Sigmoid colon (tissue), 7 donors: ENCODE measurements at places on chromosomes 5 and 9. TPM values are rescaled to one million over a fixed set of nuclear protein-coding genes. Genes with fewer than 3 reads are reported as not detected.

IFNA8 gene
- total RNA-seq = not detected

PCDHGA6 gene
- 5.4 TPM for total RNA-seq

C5orf52 gene
- total RNA-seq = not detected

IFNA13 gene
- total RNA-seq = not detected

DND1 gene
- total RNA-seq = 0.95 TPM

GRCh38 chr9:8821910-8822666 is 1022.5 kb upstream of the DMAC1 start:
- H3K27me3 ChIP-seq = no peaks in the 10 kb centered on the region
- H3K4me3 ChIP-seq = no peak overlapping the region
- H3K36me3 ChIP-seq = no peaks in the 10 kb centered on the region
- no peak overlapping the region for H3K27ac ChIP-seq
- DNase-seq = no peak

DNA sequence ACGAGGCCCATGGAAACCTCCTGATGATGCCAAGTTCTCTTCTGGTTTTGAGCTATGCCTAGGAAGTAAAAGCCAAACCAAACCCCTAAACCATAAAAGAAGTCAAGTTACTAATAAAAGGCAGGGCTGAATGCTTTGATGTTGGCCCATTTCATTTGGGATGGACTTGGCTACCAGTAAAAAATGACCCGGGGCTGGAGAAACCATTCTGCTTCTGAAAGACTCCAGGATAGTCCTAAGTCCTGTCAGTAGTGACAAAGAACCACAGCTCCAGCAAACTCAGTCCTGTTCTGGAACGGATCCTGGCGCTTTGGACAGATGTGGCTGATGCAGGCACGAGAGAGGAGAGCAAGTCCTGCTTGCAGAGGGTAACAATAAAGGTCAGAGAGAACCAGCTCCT is 68.6 kb downstream of the SH3PXD2B start:
- H3K4me3 ChIP-seq = no peak overlapping the region
- peaks cover 8% of the 10 kb centered on the region for H3K36me3 ChIP-seq
- H3K27me3 ChIP-seq = no peaks in the 10 kb centered on the region
- DNase-seq = peak; percentile 77
- peak overlapping the region; percentile 67 for H3K27ac ChIP-seq

GRCh38 chr5:8135742-8136141 is 266.8 kb downstream of the MTRR start:
- DNase-seq = no peak
- H3K27ac ChIP-seq = no peak overlapping the region
- H3K4me3 ChIP-seq = no peak overlapping the region
- no peaks in the 10 kb centered on the region for H3K4me1 ChIP-seq
- H3K27me3 ChIP-seq = no peaks in the 10 kb centered on the region

- no peaks in the 10 kb centered on the region for H3K4me1 ChIP-seq
- H3K27ac ChIP-seq = no peak overlapping the region
- H3K27me3 ChIP-seq = no peaks in the 10 kb centered on the region
- H3K4me3 ChIP-seq = no peak overlapping the region
Measured at GRCh38 chr5:66450237-66450636, 146.0 kb upstream of the MAST4 start.

DNA sequence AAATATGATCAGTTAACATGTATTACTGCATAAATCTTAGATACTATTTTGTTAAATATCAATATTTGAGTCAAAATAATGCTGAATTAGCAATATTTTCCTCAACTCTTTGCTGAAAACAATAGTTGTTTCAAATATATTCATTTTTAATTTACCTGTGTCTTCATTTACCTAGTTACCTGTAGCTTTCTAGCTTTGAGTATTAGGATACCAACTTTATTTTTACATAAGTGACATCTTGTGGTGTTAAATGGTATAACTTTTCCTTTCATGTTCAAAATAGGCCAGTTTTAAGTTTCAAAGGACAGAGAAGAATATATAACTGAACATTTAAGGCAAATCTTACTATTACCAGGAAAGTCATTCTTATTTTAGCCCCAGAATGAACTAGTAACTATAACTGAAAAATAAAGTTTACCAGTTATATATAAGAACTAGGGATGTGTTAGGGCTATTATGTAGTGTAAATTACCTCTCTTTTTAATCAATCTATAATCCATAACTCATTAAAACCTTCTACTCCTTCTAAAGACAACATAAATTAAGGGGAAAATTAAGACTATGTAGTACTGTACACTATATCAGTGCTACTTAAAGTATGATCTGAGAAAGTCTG is 25.3 kb downstream of the AP3B1 start:
- no peaks in the 10 kb centered on the region for H3K36me3 ChIP-seq
- no peak for DNase-seq
- H3K27ac ChIP-seq = no peak overlapping the region
- no peaks in the 10 kb centered on the region for H3K27me3 ChIP-seq

GRCh38 chr9:104921067-104921741 is 6.8 kb downstream of the ABCA1 start:
- H3K4me3 ChIP-seq = no peak overlapping the region
- H3K36me3 ChIP-seq = no peaks in the 10 kb centered on the region
- no peak for DNase-seq
- no peaks in the 10 kb centered on the region for H3K27me3 ChIP-seq

DNA sequence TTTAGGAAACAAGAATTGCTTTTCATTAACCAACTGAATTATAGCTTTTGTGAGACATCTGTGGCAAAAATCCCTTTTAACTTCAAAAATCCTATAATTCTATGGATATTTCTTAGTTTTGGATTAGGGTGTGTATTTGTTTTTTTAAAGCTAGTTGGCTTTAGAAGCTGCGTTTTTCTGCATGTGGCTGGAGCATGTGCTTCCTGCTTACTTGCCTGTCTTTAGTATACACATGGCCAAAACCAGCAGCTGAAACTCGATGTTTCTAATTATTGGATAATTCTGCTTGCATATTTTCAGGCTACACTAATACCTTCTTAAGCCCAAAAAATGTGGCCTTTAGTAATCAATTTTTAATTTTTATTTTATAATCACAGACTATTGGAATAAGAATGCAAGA is 8.9 kb downstream of the RECK start:
- H3K36me3 ChIP-seq = no peaks in the 10 kb centered on the region
- no peaks in the 10 kb centered on the region for H3K4me1 ChIP-seq
- no peak for DNase-seq
- no peak overlapping the region for H3K4me3 ChIP-seq

DNA sequence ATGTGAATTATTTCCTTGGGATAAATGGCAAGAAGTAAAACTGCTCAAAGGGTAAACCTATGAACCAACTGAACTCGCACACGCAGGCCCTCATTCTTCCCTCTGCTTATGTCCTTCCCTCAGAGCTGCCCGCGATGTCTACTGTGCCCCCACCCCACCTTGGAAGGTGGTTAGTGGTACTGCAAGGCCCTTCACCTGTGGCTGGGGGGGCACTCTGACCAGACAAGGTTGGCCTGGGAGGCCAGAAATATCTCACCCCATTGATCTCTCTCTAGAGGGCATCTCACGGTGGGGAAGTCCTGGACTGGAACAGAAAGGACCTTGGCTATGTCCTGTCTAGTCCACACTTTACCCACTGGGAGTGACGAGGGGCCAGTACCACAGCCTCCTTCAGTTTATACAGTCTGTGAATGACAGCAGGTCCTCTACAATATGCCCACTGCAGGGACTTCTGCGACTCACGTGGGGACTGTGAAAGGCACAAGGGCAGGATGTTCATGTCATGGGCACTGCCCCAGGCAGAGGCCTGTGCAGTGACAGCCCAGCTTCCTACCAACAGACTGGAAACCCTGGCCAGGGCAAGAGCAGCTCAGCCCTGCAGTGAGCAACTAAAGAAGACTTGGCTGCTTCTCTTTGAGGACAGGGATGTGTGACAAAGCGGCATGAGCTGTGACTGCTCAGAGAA is 56.8 kb upstream of the SYNPO start:
- no peaks in the 10 kb centered on the region for H3K36me3 ChIP-seq
- no peak overlapping the region for H3K27ac ChIP-seq
- no peaks in the 10 kb centered on the region for H3K27me3 ChIP-seq
- peaks cover 9% of the 10 kb centered on the region for H3K4me1 ChIP-seq
- H3K4me3 ChIP-seq = no peak overlapping the region

GRCh38 chr5:109981979-109982378 is 292.3 kb downstream of the MAN2A1 start:
- no peak overlapping the region for H3K27ac ChIP-seq
- H3K36me3 ChIP-seq = no peaks in the 10 kb centered on the region
- DNase-seq = no peak
- H3K27me3 ChIP-seq = no peaks in the 10 kb centered on the region

GRCh38 chr9:70127540-70128416 is 84.1 kb downstream of the MAMDC2 start:
- H3K27ac ChIP-seq = no peak overlapping the region
- no peak overlapping the region for H3K4me3 ChIP-seq
- DNase-seq = no peak
- peaks cover 6% of the 10 kb centered on the region for H3K4me1 ChIP-seq
- H3K27me3 ChIP-seq = no peaks in the 10 kb centered on the region
- peaks cover 19% of the 10 kb centered on the region for H3K36me3 ChIP-seq

- no peak for DNase-seq
- H3K4me1 ChIP-seq = peaks cover 37% of the 10 kb centered on the region
- no peak overlapping the region for H3K4me3 ChIP-seq
Measured at GRCh38 chr9:27383524-27383923, 86.6 kb upstream of the EQTN start.
